ENCODE measurements at places on chromosomes 12 and 14.

- DNase-seq = no peak
Measured at GRCh38 chr12:114266536-114266935, 139.4 kb downstream of the TBX5 start.

DNA sequence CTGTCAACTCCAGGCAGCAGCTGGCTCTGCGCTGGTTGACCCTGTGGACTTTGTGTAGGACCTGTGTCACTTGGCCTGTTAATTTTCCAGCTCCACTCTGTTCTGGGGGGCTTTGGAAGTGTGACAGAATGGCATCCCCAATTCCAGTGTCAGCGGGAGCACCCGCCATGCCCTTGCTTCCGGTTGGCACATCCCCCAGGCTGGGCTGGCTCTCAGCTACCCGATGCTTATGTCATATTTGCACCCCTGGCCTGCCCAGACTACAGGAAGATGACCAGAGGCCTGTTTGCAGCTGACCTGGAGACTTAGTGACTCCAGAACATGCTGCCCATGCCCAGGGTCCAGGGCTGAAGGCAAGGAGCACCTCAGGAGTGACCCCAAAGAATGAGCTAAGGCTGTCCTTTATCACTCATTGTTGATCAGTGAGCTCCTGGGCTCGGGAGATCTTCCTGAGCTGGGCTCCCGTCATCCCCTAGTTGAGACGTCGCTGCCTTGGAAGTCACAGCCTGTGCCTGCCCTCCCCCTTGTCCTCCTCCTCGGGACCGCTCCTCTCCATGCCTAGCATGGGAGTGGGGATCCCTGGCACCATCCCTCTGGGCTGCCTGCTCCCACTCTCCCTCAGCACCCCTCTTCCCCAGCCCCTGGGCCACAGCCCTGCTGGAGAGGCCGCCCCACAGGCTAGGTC lies 163.4 kb upstream of the RTL1 start:
- DNase-seq = no peak

DNA sequence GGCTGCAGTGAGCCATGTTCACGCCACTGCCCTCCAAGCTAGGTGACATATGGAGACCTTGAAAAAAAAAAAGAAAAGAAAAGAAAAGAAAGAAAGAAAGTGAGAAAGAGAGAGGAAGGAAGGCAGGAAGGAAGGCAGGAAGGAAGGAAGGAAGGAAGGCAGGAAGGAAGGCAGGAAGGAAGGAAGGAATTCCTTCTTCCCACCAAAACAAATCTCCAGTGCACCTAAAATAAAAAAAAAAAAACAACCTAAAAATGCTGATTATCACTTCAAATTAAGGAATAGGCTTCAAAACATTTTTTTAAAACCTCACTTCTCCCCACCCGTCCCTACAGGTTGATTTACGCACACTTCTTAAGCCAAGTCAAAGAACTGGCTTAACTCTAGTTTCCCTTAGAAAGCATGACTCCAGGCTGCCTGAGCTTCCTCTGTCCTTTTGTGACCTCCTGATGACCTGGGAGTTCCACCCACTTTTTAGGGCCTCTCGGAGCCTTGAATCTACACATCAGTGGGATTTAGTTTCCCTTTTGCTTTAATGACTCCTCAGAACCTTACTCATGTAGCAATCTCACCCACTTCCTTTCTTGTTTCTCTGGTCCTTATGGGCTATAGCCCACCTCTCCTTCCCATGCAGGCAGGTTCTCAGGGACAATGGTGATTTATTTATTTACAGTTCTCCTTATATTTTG lies 18.6 kb downstream of the DUSP6 start:
- DNase-seq = no peak

GRCh38 chr14:60153991-60154390 lies 11.2 kb downstream of the DHRS7 start:
- no peak for DNase-seq

DNA sequence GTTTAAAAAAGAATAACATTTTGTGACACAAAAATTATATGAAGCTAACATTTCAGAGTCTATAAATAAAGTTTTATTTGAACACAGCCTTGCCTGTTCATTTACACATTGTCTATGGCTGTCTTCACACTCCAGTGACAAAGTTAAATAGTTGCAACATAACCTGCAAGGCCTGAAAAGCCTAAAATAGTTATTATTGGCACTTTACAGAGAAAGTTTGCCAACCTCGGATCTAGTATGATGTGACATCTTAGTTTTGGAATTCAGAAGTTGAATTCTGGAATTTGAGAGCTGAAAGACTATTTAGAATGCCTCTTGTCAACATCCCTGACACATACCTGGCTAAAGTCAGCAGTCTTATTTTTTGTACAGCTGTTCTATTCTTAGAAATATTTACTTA lies 68.3 kb downstream of the DYRK2 start:
- DNase-seq = no peak

DNA sequence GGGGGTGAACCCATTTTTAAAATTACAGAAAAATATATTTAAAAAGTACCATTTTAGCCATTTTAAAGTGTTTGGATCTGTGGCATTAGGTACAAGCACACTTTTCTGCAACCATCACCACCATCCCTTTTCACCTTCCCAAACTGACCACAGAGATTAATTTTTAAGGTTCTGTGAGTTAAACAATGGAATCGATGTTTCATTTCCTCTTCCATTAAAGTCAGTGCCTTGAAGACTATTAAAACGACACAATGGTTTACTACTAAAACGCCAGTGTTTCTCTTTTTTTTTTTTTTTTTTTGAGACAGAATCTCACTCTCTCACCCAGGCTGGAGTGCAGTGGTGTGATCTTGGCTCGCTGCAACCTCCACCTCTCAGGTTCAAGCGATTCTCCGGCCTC lies 78.1 kb upstream of the GPR68 start:
- DNase-seq = no peak
